ENCODE measurements at places on chromosomes 4 and X.
A peak's percentile ranks its signal among the peaks of the same experiment; 100 is the strongest.

GRCh38 chrX:34638116-34638515 lies 19.0 kb downstream of the TMEM47 start:
- no peak for DNase-seq

GRCh38 chrX:134161162-134161561 lies 75.8 kb upstream of the CCDC160 start:
- no peak for DNase-seq

GRCh38 chr4:109495514-109495913 lies 61.9 kb downstream of the SEC24B start:
- DNase-seq: no peak

DNA sequence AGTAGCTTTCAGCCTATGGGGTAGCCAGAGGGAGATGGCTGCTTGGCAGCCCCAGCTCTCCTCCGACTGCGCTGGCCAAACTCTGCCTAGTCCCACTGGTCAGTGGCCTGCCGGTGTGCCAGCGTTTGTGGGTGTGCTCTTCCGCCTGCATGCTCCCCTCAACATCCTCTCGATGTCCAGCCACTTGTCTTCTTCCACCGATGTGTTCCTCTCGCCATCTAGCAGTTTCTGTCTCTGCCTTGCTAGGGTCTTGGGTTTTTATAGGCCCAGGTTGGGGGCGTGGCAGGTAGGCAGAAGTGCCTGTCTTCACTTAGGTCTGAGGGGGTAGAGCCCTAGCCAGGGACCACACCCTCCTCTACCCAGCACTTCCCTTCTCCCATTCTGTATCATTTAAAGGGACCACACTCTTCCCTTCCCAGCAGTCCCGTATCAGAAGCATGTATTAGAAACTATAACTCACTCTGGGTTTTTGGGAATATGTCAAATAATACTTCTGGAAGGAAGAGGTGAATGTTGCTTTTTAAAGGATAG lies 124.4 kb downstream of the KDM6A start:
- DNase-seq: peak; percentile 6

DNA sequence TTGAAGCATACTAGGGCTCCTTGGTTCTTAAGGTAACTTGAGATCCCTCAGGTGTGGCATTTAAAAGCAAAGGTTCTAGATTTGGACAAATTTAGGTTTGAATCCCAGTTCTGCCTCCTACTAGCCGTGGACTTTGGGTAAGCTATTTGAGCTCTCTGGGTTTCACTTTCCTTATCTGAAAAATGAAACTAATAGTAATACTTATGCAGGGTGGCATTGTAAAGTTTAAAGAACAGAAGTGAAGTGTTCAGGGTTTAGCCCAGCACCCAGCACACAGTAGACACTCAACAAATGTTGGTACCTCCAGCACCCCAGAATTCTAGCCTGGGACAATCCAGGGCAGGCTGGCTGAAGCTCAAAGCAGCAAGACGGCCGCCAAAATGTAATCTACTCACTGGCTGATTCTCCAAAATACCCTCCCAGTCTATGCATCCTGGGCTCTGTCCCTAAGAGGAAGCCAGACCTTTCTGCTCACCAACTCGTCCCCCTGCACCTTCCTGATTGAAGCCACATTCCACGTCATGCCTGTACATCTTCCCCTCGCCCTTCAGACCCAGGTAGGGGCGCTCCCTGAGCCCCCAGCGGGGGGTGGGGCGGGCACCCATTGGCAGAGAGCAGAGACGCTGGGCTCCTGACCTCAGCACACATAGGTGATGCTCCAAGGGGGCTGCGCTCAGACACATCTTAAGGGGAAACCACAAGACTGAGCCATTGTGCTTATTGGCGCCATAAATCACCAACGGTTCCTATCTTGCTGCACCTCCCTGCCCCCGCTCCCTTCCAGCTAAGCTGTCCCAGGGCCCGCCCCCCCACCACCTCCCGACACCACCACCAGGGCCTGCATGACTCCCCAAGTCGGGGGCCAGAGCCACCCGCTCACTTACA lies 160.6 kb downstream of the BCOR start:
- no peak for DNase-seq

- no peak for DNase-seq
These were observed 186.9 kb downstream of the FRMPD4 start for GRCh38 chrX:12325171-12325570.

GRCh38 chr4:103032574-103032973 lies 13.1 kb upstream of the SLC9B1 start:
- DNase-seq: no peak

- no peak for DNase-seq
These were observed 11.4 kb downstream of the INTS6L start for GRCh38 chrX:135531813-135532212.

DNA sequence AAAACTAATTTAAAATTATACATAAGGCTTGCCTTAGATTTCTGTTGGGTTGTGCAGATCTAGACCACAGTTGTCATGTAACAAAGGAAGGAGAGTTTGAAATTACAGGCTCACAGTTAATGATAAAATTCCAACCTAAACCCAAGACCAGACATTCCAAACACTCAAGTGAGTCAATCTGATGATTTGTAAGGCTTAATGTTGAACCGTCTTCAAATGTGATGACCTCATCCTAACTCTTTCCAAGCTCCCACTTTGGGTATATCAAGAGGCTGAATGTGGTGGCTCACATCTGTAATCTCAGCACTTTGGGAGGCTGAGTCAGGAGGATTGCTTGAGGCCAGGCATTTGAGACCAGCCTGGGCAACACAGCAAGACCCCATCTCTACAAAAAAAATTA lies 149.2 kb downstream of the TBL1X start:
- DNase-seq: no peak

DNA sequence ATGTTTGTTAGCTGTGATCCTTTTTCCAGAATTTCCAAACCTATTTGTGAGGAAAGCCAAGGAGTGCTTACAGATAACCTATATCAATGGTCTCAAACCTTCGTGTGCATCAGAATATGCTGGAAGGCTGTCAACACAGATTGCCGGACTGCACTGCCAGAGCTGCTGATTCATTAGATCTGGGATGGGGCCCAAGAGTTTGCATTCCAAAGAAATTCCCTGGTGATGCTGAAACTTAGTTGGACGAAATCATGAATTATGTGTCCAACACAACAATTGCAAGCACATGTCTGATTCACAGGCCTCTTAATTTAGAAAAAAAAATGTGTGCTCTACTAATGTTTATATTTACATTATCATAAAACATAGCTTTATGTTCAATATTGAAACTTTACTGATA lies 544.0 kb upstream of the AMOT start:
- no peak for DNase-seq

- DNase-seq: no peak
These were observed 555.2 kb upstream of the PRKX start for GRCh38 chrX:4268676-4269075.

- DNase-seq: no peak
These were observed 50.5 kb downstream of the TIGD2 start for GRCh38 chr4:89161841-89162240.

DNA sequence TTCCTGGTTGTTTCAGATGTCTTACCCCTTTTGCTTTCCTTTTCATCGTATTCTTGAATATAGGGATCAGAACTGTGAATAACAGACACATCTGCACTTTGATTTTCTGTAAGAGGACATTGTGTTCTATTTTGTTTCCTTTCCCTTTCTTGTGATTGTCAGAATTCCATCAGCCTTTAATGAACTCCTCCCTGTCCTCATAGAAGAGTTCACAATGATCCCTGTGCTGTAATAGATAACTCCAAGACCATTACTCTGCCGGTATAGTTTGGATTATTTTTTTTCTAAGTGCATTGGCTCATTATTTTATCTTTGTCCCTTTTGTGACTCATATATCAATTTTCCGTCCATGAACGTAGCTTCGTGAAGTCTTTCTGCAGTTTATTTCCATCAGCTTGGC lies 59.7 kb upstream of the PRDM8 start:
- DNase-seq: no peak

GRCh38 chr4:119626420-119626819 lies 2.2 kb downstream of the PDE5A start:
- DNase-seq: no peak

DNA sequence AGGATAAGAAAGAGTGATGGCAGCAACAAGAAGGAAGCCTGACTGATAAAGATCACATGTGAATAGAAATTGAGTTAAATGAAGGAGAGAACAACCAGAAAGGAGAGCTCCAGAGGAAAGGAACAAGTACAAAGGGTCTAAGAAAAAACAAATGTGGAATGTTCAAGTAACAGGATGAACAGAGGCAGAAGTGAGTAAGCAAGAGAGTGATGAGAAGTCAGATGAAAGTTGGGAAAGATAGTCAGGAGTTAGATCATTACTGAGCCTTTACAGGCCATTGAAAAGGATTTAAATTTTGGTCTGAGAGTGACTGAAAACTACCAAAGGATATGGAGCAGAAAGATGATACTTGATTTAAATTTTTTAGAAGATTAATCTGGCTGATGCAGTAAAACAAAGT lies 38.1 kb downstream of the NFXL1 start:
- DNase-seq: no peak

- DNase-seq: no peak
These were observed 1026.2 kb downstream of the DMD start for GRCh38 chrX:32185160-32185559.

- no peak for DNase-seq
These were observed 409.2 kb downstream of the CCSER1 start for GRCh38 chr4:90536408-90536807.
